ENCODE measurements at places on chromosomes 2 and 18.

GRCh38 chr2:24510771-24511170, 19.7 kb downstream of the NCOA1 start:
- no peak for DNase-seq

DNA sequence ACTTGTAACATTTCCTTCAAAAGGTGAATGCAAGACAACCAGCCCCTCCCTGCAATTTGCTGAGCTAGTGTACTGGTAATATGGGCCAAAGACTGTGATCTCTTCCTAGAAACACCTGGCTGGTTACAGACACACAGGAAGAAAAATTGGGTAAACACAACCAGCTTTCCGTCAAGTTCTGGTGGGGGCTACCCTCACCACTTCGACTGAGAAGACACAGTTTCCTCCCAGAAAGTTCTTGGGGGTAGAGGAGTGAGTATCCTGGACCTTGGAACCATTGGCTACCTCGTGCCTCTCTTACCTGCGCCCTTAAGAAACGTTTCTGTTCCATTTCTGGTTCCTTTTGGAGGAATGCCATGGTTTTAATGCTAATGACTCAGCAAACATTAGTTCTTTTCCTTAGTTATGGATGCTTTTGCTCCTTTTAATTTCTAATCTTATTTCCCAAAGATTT, 120.9 kb upstream of the DLX2 start:
- no peak for DNase-seq

DNA sequence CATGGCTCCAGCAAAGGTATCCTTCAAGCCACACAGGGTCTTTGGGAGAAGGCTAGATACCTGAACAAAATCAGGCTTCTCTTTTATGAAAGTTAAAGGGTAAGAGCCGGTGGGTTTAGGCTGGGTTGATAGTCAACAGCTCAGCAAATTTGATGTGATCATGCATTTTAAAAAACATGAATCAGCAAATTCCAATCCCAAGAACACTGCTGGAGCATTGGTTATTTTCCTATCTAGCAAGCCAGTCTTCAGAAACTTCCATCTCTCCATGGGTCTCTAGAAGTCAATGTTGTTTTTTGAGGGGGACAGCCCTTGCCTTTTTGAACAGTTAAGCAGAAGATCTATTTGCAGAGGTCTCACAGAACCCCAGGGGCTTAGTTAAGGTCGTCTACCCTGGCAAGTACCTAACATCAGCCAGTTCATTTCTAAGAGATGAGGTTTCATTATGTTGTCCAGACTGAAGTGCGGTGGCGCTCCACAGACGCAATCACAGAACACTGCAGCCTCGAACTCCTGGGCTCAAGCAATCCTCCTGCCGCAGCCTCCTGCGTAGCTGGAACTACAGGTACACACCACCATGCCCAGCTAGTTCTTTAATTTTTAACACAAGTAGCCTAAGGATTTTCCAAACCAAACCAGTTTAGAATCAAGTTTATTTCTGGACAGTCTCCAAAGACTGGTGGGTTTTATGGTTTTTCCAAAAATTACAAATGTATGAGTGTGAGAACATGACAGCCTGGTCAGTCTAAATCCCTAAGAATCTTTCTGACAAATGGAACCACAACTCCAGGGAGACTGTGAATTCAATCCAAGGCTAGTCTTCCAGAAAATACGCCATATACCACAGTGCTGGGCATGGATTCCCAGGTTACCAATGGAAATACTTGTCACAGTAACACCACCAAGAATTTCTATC, 4.1 kb upstream of the ZCCHC2 start:
- DNase-seq, result no peak

- DNase-seq, result no peak
Observed at GRCh38 chr2:190678444-190679162, 29.7 kb downstream of the NAB1 start.

DNA sequence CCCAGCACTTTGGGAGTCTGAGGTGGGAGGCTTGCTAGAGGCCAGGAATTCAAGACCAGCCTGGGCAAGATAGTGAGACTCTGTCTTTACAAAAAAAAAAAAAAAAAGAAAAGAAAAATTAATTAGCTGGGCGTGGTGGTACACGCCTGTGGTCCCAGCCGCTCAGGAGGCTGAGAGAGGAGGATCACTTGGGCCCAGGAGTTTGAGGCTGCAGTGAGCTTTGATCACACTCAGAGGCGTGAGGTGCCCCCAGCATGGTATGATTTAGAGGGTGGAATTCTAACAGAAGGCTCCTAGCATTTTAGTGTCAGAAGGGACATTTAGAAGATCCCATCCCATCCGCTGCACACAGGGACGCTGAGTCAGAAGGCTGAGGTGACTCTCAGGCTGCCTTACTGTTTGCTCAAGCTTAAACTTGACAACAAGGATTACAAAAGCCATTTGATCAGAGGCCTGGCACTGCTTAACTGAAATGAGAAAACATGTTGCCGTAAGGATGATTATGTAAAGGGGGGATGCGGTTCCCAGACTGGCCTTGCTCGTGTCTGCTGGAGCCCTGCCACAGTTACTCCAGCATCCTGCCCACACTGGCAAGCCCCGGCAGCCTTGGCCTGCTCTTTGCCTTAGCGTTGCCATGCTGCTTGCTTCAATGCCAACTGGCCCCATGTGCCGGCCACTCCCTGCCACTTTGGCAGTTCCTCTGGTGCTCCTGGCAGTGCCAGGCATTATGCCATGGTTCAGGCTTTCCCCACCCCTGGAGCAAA, 45.6 kb upstream of the SLC1A4 start:
- DNase-seq, result peak; percentile 65

DNA sequence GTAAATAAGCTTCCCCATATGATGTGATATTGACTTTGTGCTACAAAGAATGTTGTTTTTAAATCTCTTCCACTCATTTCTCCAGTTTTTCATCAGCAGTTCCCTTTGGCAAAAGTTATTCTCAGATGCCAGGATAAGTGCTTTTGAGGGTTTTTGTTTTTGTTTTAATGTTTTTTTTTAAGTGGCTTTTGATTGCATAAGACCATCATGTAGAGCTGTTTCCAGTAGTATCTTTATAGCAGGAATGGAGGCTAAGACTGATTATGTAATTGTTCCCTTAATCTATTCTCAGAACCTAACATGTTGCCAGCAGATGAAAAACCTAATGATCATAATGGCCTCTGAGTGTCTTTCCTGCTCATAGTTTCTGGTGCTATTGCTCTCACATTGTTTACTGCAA, 77.9 kb downstream of the CABLES1 start:
- DNase-seq, result peak; percentile 65

DNA sequence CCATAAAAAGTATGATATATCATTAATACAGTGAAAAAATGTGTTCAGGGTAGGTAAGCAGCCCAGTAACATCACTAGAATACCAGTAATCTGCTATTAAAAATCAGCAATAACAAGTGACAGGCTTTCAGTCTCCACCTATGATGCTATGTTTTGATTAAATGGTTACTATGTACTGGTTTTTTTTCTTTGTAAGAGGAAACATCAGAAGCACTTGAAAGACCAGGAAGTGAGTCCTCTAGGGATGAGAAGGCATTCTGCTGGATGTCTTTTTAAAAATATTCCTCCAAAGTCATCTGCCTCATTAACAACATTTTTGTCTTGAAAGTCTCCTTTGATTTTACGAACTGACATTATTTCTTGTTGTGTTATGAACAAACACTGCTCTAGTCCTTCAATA, 136.0 kb upstream of the FAM98A start:
- no peak for DNase-seq

DNA sequence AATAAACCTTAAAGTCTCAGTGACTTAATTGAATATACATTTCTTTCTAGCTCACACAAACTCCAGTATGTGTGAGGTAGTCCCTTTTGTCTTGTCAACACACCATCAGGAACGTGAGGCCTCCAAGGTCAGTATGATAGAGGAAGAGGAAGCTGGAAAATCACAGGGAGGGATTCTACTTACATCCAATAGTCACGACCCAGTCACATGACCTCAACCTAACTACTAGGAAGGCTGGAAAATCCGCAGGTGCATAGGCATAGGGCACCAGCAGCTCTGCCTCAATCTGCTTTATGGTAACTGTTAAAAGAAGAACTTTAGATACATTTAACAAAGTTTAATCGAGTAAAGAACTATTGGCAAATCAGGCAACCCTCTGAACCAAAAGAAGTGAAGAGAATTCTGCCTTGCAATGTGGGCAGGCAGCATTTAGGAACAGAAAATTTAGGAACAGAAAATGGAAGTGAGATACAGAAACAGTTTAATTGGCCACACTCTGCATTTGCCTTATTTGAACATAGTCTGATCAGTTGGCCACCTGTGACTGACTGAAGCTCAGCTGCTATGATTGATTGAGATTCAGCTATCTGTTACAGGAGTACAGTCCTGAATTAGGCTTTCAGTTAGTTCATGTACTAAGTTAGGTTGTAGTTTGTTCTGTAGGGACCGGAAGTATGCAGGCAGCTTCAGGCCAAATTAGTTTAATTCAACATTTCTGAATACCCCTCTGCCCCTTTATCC, 165.0 kb upstream of the PARD3B start:
- DNase-seq, result no peak

GRCh38 chr2:66477135-66477842, 42.4 kb downstream of the MEIS1 start:
- DNase-seq, result no peak

DNA sequence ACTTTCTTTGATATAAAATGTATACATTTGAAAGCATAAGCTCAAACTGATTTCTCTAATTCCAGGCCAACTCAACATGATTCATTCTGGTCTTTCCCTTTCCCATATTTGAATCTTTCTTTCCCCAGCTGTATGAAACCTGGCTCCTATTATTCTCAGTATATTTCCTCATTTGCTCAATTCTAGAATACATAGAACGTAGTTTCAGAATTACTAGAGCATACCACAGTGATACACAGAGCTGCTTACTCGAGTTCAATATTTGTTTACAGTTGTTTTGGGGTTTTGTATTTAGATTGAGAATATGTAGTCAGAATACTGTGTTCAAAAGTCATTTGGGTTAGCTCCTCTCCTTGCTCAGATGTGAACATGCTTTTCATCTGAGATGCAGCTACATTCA, 43.0 kb downstream of the TNFRSF11A start:
- DNase-seq, result no peak

DNA sequence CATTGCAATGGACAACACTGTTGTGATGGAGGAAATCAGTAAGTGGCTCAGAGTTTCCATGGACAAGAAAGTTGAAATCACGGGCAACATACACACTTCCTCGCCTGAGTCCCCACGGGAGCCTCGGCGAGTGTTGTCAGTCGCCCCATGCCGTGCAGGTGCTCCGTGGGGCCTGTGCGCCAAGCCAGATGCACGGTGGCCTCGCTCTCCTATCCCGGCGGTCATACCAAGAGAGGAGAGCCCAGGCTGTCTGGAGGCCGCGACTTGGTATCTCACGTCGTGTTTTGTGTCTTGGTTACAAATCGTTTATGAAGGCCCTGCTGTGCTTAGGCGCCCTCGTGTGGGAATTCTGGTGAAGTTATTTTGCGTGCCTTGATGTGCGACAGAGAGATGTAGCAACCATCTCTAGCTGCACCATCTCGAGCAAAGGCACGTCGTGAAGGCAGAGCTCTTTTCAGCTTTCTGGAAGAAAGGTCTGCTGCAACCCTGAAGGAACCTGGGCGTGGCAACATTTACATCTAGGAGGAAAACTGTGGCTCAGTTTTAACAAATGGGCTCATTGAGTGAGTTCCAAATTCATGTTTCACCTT, 21.8 kb downstream of the ATG4B start:
- peak; percentile 39 for DNase-seq

DNA sequence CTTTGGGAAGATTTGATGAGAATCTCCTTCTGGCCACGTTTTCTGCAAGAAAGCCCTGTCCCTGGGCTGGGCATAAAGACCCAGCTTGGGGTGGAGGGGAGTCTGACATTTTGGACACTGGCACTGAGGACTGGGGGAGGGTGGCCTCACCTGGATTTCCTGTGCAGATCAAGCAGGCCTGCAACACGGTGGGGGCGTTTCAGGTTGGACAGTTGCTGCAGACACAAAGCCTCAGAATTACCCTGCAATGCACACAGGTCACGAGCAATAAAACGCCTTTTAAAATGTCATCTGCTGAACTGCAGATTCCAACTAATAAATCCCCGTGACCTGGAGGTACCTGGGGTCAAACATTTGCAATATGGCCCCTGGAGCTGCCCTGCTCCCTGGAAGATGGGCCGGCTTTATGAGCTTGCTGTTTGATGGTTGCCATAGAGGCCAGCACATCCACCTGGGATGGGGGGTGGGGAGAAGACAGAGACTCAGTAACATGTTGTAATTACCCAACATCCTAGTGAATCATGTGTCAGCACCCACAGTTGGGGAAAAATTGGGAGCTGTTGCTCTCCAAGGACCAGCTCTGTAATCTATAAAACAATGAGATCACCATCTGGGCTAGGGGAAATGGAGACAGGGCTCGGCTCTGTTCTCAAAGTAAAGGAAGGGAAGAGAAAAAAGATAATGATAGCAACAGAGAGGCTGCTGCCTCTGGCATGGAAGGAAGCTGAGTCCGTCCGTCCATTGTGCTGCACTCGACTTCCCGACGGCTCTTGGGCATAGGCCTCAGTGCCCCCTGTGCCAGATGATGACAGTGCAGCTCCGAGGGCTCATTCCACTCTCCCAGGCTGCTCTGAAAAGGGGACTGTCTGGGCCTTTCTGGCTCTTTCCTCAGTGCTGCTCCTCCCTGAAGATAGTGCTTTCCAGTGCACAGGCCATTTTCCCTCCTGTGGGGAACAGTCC, 340.3 kb downstream of the CYRIA start:
- no peak for DNase-seq

DNA sequence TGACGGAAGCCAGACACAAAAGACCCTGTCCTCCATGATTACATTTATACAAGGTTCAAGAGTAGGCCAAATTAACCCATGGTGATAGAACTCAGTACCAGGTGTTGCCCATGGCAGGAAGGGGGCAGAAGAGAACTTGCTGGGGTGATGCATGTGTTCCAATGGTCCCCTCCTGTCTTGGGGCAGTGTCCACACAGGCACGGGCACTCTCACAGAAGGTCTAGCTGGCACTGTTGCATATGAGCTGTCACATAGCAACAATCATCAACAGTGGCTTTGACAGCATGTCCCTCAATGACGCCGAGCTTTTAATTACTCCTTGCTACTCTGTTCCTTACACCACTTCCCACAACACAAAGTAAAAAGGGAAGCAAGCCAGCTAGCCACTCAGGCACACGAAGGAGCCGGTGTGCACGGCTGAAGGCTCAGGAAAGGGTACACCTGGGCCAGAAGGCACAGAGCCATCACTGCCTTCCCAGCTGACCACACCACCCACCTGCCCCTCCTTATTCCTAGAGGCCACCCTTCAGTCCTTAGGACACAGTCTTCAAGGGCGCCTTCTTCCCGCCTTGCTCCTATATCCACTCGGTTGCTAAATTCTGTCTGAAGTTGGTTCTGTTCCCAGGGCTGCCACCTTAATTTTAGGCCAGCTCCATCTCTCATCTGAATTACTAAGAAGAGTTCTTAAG, 28.9 kb downstream of the RPL31 start:
- no peak for DNase-seq

GRCh38 chr2:199940373-199940772, 14.9 kb downstream of the TYW5 start:
- DNase-seq, result peak; percentile 14

GRCh38 chr2:224601923-224602322, 16.8 kb upstream of the CUL3 start:
- no peak for DNase-seq

GRCh38 chr18:9323750-9324445, 10.7 kb upstream of the TWSG1 start:
- no peak for DNase-seq
